T follicular helper cell (primary cell): ENCODE measurements at places on chromosomes 6 and 20.

- peak; percentile 10 for DNase-seq
These were observed 51.3 kb upstream of the GLP1R start for GRCh38 chr6:38997128-38997761.

- DNase-seq: no peak
These were observed 41.1 kb upstream of the BTBD3 start for GRCh38 chr20:11876555-11876954.

DNA sequence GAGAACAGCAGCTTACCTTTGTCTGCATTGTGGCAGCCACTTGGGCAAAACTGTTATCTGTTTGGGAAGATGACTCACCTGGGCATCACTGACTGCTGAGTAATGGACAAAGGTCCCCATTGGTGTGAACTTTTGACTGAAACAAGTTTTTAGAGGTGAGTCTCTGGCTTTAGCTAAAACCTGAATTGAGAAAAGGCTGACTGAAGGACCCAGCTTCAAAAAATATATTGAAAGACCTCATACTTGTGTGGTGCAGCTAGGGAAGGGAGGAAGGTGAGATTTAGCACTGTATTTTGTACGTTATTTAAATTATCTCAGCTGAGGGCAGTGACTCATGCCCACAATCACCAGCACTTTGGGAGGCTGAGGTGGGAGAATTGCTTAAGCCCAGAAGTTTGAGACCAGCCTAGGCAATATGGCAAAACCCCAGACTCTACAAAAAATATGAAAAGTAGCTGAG is 4.5 kb upstream of the CITED2 start:
- DNase-seq: no peak

GRCh38 chr6:139531148-139532115 is 157.0 kb upstream of the CITED2 start:
- DNase-seq: peak; percentile 41

- no peak for DNase-seq
These were observed 302.8 kb upstream of the RNF217 start for GRCh38 chr6:124659427-124659826.

DNA sequence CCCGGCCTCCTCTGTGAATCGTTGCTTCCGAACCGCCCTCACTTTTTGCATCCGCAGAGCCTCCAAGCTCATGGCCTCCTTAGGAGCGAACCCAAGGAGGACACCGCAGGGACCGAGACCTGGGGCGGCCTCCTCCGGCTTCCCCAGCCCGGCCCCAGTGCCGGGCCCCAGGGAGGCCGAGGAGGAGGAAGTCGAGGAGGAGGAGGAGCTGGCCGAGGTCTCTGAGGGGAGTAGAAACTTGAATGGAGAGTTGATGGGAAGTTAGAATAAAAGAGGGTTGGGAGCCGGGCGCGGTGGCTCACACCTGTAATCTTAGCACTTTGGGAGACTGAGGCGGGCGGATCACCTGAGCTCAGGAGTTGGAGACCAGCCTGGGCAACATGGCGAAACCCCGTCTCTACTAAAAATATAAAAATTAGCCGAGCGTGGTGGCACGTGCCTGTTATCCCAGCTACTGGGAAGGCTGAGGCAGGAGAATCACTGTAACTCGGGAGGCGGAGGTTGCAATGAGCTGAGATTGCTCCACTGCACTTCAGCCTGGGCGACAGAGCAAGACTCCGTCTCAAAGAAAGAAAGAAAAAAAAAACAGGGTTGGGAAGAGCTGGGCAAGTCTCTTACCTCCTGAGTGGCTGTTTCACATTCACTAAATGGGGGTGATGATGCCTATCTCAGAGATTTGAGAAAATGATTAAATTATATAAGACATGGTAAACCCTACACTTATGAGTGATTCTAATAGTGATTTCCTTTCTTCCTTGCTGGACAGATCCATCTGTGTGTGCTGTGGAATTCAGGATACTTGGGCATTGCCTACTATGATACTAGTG is 805 bp downstream of the MSH5 start:
- no peak for DNase-seq

DNA sequence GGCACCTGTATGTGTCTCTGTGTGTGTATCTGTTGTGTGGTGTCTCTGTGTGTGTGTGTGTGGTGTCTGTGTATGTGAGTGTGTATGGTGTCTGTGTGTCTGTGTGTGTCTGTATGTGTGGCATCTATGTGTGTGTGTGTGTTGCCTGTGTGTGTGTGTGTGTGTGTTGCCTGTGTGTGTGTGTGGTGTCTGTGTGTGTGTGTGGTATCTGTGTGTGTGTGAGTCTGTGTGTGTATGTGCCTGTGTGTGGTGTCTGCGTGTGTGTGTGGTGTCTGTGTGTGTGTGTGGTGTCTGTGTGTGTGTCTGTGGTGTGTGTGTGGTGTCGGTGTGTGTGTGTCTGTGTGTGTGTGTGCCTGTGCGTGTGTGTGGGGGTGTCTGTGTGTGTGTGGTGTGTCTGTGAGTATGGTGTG is 31.7 kb upstream of the VEGFA start:
- no peak for DNase-seq

DNA sequence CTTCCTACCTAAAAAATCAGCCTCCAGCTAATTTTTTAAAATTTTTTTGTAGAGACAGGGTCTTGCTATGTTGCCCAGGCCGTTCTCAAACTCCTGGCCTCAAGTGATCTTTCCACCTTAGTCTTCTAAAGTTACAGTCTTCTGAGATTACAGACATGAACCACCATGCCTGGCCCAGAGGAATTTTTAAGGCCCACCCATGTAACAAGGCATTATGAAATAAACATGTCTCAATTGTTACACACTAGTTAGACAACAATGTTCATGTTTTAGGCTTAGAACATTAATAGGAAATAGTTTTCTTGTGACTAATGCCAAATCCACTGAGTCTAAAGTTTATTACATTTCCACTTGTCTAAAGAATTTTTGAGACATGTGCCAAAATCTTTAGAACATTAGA is 221.2 kb downstream of the LAMA2 start:
- no peak for DNase-seq
